ENCODE measurements at places on chromosomes 16 and 17. TPM values are rescaled to one million over a fixed set of nuclear protein-coding genes. Genes with fewer than 3 reads are reported as not detected.

Gene CHST5
- 0.50 TPM for total RNA-seq

Gene ACAP1
- total RNA-seq = 0.89 TPM

Gene GAS2L2
- total RNA-seq = not detected

Gene RBL2
- total RNA-seq = 110 TPM

Gene CCL8
- total RNA-seq = not detected

Gene CBFA2T3
- 1.3 TPM for total RNA-seq

Gene ZNF423
- total RNA-seq = 10.0 TPM

Gene CIBAR2
- total RNA-seq = not detected

Gene E2F4
- 117 TPM for total RNA-seq

Gene ALDH3A2
- 566 TPM for total RNA-seq

Gene CES3
- 0.22 TPM for total RNA-seq

DNA sequence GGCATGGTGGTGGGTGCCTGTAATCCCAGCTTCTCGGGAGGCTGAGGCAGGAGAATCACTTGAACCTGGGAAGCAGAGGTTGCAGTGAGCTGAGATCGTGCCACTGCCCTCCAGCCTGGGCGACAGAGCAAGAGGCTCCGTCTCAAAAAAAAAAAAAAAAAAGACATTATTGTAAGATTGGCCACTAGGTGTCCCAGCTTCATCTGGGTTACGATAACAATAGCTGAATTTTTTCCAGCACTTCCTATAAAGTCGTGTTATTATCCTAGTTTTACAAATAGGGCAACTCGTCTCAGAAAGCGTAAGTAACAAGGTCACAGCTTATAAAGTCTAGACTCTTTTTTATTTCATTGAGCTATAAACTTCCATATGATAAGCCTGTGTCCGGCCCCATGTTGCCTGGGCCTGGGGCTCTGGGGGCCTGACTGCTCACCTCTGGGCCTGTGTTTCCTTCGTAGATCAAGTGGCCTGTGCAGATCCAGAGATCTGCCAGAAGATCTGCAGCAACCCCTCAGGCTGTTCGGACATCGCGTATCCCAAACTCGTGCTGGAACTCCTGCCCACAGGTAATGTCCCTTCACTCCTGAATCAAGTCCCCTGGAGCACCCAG, 60.5 kb downstream of the SLC5A11 start:
- DNase-seq = no peak

GRCh38 chr16:70688246-70688742, 2.4 kb upstream of the MTSS2 start:
- DNase-seq = peak; percentile 51

DNA sequence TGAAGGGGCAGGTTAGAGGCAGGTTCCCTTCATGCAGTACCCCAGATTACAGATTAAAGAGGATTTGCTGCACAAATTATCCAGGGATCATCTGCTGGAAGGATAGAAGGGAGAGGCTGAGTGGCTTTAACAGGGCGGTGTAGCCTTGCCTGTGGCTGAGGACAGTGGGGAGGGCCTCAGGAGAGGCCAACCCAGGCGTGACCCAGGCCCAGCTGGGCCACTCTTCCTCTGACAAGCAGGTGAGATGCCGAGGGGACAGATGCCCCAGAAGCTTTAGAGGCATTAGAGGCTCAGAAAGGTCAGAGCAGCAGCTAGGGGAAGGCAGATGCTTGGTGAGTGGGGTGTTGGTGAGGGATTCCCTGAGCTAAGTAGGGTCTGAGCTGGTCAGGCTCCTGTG, 18.1 kb upstream of the MTMR4 start:
- no peak for DNase-seq

- no peak for DNase-seq
Observed at GRCh38 chr17:34885076-34885475, 76.2 kb downstream of the CCT6B start.

GRCh38 chr17:81429821-81430551, 34.7 kb downstream of the BAHCC1 start:
- peak; percentile 88 for DNase-seq

- DNase-seq = peak; percentile 79
Observed at GRCh38 chr16:67546761-67547422, 15.4 kb upstream of the CTCF start.

DNA sequence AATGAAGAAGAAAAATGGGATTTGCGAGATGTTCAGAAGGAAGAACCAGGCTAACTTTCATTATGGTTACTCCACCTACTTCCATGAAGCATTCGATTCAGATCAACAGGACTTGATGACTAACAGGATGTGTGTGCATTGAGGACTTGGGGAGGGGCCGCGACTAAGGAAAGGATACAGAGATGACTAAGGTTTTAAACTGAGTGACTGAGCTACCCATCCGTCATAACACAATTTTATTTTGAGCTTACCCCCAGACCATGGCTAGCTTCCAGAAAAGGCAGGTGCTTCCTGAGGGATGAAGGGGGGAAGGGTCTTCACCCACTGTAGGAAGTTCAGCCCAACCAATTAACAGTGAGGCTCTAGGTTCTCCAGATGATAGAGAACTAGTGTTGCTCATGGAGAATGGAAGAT, 2.5 kb upstream of the CDYL2 start:
- no peak for DNase-seq

DNA sequence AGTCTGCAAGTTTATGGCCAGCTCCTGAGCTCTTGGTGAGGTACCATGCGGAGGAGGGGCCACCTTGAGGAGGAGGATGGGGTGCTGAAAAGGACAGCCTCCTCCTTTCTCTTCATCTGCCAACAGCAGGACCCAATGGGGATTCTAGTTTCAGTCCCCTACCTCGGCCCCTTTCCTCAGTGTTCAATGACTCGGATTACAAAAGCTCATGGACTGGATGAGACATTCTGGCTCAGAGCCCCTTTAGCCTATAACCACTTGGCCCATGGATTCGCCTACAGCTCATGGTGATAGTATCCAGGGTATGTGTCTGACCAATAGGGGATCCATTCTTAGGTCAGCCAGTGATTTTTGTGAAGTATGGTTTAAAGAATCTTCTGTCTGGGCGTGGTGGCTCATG, 8.5 kb upstream of the PIK3R6 start:
- DNase-seq = no peak

DNA sequence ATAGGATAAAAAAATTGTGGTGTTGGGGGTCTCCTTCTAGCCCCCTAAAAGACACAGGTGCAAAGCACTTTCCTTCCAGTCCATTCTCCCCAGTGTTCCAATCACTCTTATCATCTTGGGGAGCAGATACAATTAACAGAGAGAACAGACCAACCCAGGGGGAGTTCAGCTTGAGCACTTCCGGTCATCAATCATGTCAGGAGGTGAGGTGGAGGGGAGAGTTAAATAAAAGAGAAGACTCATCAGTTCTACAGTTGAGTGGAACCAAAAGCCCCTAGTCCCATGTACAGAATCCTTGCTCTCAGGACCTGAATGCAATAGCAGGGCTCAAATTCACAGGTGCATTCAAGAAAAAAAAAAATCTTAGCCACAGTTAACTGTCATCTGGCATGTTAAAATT, 122.3 kb downstream of the DYNLRB2 start:
- no peak for DNase-seq

- DNase-seq = peak; percentile 92
Observed at GRCh38 chr17:40023590-40024292, 8.5 kb downstream of the CSF3 start.

DNA sequence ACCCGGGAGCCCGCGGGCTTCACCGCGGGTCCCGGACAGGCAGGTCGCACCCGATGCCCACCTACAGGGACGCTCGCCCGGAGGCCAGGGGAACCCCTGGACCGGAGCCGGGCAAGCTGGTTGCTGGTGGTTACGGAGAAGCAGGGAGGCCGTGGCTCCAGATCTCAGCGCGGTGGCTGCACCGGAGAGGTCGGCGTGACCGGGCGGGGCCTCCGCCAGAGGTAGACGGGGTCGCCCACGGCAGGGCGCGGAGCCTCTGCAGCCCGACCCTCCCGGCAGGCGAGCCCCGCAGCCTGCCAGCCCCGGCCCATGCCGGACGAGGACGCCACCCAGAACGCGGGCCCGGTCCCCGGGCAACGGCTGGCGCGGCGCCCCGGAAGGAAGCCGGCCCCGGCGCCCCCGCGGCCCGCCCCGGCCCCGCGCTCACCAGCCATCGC, 341 bp downstream of the PCYT2 start:
- no peak for DNase-seq

- DNase-seq = no peak
Observed at GRCh38 chr17:46179375-46179999, 13.7 kb downstream of the KANSL1 start.

GRCh38 chr16:47228241-47228640, 84.5 kb upstream of the NETO2 start:
- no peak for DNase-seq

DNA sequence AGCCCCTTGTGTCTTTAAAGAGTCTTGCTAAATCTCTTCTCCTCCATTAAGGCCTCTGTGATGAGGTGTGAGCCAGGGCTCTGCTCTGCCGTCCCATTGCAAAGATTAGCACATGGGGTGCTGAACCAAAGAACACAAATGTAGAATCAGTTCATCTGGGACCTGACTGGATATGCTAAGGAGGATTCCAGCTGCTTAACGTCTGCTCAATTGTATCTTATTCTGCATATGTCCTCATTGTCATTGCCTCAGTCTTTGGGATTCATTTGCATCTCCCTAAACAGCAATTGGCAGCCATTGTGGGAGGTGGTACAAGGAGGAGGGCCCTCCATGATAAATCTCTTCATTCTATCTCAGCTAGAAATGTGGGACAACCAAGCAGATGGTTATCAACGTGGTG, 106.3 kb upstream of the ADAMTS18 start:
- no peak for DNase-seq

GRCh38 chr16:62404842-62405611, 368.8 kb upstream of the CDH8 start:
- no peak for DNase-seq

- DNase-seq = no peak
Observed at GRCh38 chr16:53433930-53434376, 318 bp upstream of the RBL2 start.

GRCh38 chr16:86833136-86833535, 254.8 kb downstream of the FOXL1 start:
- DNase-seq = no peak

DNA sequence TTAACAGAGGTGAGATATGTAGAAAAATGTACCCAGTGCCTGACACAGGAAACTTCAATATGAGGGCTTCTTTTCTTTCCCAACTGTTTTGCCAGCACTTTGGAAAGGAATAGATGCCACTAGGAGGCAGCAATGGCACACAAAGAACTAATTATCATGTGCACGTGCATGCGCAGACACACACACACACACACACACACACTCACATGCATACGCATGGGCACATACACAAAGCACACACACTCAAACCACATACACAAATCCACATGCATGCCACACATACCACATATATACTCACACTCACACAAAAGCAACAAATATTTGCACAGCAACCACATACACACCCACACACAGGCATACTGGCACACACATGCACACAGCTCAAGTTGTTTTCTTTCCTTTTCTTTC, 8.8 kb upstream of the CEP112 start:
- DNase-seq = peak; percentile 34

- DNase-seq = no peak
Observed at GRCh38 chr16:84088695-84089395, 27.9 kb downstream of the MBTPS1 start.

GRCh38 chr17:80585890-80586845, 41.5 kb downstream of the RPTOR start:
- no peak for DNase-seq

GRCh38 chr16:12206098-12206748, 229.7 kb downstream of the SNX29 start:
- no peak for DNase-seq

- no peak for DNase-seq
Observed at GRCh38 chr17:72188801-72189200, 68.0 kb downstream of the SOX9 start.

GRCh38 chr16:64282181-64282580, 839.7 kb downstream of the CDH11 start:
- DNase-seq = no peak

DNA sequence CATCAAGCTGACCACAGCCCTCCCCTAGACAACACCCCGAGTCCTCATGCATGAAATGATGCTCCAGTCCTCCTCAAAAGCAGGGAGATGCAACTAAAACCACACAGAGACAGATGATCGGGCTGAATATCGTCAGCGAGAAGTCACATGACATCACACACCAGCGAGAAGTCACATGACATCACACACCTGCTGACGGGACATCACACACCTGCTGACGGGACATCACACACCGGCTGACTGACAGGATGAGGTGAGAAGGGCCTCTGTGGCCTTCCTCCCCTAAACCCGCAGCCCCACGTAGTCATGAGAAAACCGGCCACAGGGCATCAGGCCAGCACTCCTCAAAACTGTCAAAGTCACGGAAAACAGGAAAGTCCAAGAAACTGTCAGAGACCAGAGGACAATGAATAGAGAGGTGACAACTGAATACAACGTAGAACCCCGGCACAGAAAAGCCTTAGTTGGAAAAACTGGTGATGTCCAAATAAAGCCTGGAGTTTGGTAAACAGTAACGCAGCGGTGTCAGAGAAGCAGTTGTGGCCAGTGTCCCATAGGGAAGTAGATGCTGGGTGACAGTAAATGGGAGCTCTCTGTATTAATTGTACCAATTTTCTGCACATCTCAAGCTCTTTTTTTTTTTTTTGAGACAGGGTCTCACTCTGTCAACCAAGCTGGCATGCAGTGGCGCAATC, 14.3 kb downstream of the LITAF start:
- no peak for DNase-seq

- DNase-seq = no peak
Observed at GRCh38 chr16:64356267-64356666, 765.6 kb downstream of the CDH11 start.

DNA sequence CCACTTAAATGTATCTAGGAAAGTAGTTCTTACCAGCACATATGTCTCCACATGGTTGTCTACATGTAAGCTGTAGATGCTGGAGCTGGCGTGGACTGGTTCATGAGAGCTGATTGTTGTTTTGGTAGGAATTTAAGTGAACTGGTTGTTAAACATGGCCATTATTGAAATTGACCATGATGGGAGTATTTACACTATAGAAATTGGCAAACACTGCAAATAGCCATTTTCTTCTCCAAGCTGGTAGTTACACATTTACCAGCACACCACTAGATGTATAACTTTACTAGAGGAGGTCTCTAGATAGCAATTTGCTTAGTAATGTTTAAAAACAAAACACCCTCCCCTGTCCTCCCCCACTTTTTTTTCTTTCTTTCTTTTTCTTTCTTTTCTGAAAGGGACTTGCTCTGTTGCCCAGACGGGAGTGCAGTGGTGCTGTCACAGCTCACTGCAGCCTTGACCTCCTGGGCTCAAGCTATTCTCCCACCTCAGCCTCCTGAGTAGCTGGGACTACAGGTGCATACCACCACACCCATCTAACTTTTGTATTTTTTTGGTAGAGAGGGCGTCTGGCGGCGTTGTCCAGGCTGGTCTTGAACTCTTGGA, 24.2 kb downstream of the IGSF6 start:
- DNase-seq = no peak

- no peak for DNase-seq
Observed at GRCh38 chr17:7629939-7630571, at the start of gene SHBG. Gene SHBG, plus strand, starts transcription at chr17:7630135. Its CDS starts 38 bp downstream, at chr17:7630173.

- DNase-seq = peak; percentile 36
Observed at GRCh38 chr17:28204751-28205150, 114.2 kb upstream of the TMEM97 start.

GRCh38 chr17:78802008-78802407, 19.9 kb upstream of the CYTH1 start:
- no peak for DNase-seq

DNA sequence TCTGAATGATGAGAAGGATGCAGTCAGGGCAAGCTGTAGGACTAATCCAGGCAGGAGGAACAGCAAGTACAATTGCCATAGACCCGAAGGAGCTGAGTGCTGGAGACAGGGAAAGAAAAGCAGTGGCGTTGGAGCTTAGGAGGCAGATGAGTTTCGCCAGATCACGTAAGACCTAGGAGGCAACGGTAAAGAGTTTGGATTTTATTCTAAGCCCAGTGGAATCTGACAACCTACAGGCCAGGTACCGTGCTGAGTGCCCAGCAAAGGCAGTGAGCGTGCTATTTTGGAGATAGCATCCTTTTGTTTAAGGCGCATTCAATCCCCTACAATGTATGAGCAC, 1.2 kb downstream of the USP43 start:
- no peak for DNase-seq
